ENCODE measurements at places on chromosomes 11 and 22.

GRCh38 chr11:11137339-11137738, 215.7 kb downstream of the CSNK2A3 start:
- no peak overlapping the region for H3K27ac ChIP-seq
- H3K4me1 ChIP-seq, result no peaks in the 10 kb centered on the region
- no peaks in the 10 kb centered on the region for H3K27me3 ChIP-seq
- no peak for DNase-seq
- H3K36me3 ChIP-seq, result no peaks in the 10 kb centered on the region
- no peak overlapping the region for H3K4me3 ChIP-seq

GRCh38 chr22:20147237-20147988, 3.4 kb downstream of the CCDC188 start:
- no peak overlapping the region for H3K4me3 ChIP-seq
- H3K36me3 ChIP-seq, result peaks cover 15% of the 10 kb centered on the region
- H3K4me1 ChIP-seq, result peaks cover 1% of the 10 kb centered on the region
- no peak overlapping the region for H3K27ac ChIP-seq
- DNase-seq, result no peak

DNA sequence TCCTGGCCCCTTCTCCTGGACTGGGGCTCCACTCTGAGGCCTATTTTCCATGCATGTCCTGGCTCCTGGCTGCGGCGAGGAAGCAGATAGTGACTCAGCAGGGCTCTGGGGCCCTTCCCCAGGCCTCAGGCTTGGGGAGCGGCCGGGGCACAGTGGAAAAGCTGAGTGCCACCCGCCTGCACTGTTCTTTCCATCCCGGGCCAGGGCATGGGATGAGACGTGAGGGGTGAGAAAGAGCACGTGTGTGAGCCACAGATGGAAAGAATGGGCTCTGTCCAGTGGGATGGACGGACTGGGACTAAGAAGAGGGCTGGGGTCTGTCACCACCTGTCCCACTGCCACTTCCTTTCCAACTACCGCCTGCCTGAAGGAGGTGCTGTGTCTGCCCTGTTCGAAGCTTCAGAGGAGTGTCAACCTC, 12.8 kb downstream of the SLC37A2 start:
- no peaks in the 10 kb centered on the region for H3K36me3 ChIP-seq
- peaks cover 8% of the 10 kb centered on the region for H3K4me1 ChIP-seq
- H3K4me3 ChIP-seq, result no peak overlapping the region
- no peak for DNase-seq

GRCh38 chr11:105071089-105071732, 26.1 kb upstream of the CARD16 start:
- no peak overlapping the region for H3K27ac ChIP-seq
- H3K27me3 ChIP-seq, result no peaks in the 10 kb centered on the region
- H3K4me1 ChIP-seq, result no peaks in the 10 kb centered on the region
- no peaks in the 10 kb centered on the region for H3K36me3 ChIP-seq
- DNase-seq, result no peak
- no peak overlapping the region for H3K4me3 ChIP-seq

- H3K36me3 ChIP-seq, result no peaks in the 10 kb centered on the region
- H3K27me3 ChIP-seq, result no peaks in the 10 kb centered on the region
- no peak overlapping the region for H3K27ac ChIP-seq
- no peak for DNase-seq
- no peaks in the 10 kb centered on the region for H3K4me1 ChIP-seq
Observed at GRCh38 chr11:122020902-122021301, 95.1 kb downstream of the BLID start.

DNA sequence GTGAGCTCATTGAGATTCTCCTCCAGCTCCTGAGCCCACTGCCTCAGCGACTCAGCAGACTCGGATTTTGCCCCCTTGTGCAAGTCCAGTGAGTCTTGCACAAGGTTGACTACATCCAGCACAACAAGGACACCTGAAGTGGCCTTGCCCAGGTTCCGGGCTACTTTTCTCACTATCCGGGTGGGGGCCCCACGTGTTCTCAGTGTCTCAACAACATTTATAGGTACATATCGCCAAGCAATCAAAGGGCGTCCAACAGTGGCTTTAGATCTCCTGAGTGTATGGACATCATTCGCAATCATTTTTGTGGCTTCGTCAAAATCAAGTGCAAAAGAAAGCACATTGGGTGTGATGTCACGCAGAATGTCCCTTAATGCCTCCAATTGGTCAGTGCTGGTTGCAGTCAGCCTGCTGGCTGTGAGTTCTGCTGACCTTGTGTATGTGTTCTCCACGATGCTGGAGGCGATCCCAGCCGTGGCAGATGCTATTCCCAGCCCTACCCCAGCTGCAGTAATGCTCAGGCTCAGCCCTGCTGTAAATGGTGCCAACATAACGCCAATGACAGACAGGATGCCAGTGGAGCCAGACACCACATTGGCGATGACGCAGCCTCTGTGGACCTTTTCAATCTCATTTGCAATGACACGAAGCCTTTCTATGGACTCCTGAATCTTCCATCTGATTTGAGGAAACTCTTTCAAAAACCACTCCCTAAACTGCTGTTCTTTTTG, 10.3 kb downstream of the APOL4 start:
- H3K4me3 ChIP-seq, result no peak overlapping the region
- no peak for DNase-seq
- H3K4me1 ChIP-seq, result no peaks in the 10 kb centered on the region
- H3K36me3 ChIP-seq, result no peaks in the 10 kb centered on the region
- no peaks in the 10 kb centered on the region for H3K27me3 ChIP-seq

- H3K36me3 ChIP-seq, result no peaks in the 10 kb centered on the region
- DNase-seq, result no peak
- no peak overlapping the region for H3K27ac ChIP-seq
- H3K4me1 ChIP-seq, result peaks cover 3% of the 10 kb centered on the region
Observed at GRCh38 chr11:3977078-3977477, 117.5 kb upstream of the RRM1 start.

GRCh38 chr11:9688716-9689511, 25.0 kb downstream of the SWAP70 start:
- H3K27me3 ChIP-seq, result no peaks in the 10 kb centered on the region
- H3K27ac ChIP-seq, result peak overlapping the region; percentile 9
- no peak overlapping the region for H3K4me3 ChIP-seq
- H3K4me1 ChIP-seq, result peaks cover 6% of the 10 kb centered on the region
- peaks cover 4% of the 10 kb centered on the region for H3K36me3 ChIP-seq

DNA sequence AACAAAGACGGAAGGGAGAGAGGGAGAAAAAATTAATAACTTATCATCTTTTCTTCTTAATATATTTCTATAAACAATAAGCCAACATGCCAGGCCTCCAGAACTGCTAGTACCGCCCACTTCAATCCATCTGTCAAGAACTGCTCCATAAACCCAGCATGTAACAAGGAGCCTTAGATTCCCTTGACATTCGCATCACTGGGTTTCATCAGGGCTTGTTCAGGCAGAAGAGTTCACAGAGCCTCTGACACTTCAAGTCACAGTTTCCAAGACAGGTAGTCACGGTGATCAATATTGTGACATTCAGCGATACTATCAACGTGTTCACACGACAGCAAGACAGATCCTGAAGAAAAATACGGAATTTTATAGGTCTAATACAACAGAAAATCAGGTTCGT, 61.7 kb downstream of the LARGE2 start:
- no peaks in the 10 kb centered on the region for H3K36me3 ChIP-seq
- H3K4me3 ChIP-seq, result no peak overlapping the region
- DNase-seq, result no peak

- no peaks in the 10 kb centered on the region for H3K36me3 ChIP-seq
- H3K4me1 ChIP-seq, result peaks cover 2% of the 10 kb centered on the region
- H3K27me3 ChIP-seq, result no peaks in the 10 kb centered on the region
- no peak overlapping the region for H3K27ac ChIP-seq
Observed at GRCh38 chr11:120385110-120385509, 48.9 kb downstream of the ARHGEF12 start.

GRCh38 chr11:34358258-34358727, 483 bp upstream of the ABTB2 start:
- H3K4me3 ChIP-seq, result peak overlapping the region; percentile 57
- H3K27me3 ChIP-seq, result peaks cover 19% of the 10 kb centered on the region
- peaks cover 25% of the 10 kb centered on the region for H3K4me1 ChIP-seq
- peak; percentile 63 for DNase-seq
- H3K27ac ChIP-seq, result peak overlapping the region; percentile 13
